ENCODE measurements at places on chromosomes 6 and 20.

GRCh38 chr20:9999645-10000044 lies 35.1 kb upstream of the ANKEF1 start:
- DNase-seq = no peak

- DNase-seq = no peak
Measured at GRCh38 chr20:61073376-61073775, 178.7 kb upstream of the CDH4 start.

- no peak for DNase-seq
Measured at GRCh38 chr20:47352332-47353238, 3.9 kb downstream of the ZMYND8 start.

GRCh38 chr20:24402188-24402587 lies 67.2 kb upstream of the SYNDIG1 start:
- DNase-seq = no peak

GRCh38 chr6:31711233-31711632 lies 3.9 kb upstream of the LY6G6D start:
- DNase-seq = no peak

DNA sequence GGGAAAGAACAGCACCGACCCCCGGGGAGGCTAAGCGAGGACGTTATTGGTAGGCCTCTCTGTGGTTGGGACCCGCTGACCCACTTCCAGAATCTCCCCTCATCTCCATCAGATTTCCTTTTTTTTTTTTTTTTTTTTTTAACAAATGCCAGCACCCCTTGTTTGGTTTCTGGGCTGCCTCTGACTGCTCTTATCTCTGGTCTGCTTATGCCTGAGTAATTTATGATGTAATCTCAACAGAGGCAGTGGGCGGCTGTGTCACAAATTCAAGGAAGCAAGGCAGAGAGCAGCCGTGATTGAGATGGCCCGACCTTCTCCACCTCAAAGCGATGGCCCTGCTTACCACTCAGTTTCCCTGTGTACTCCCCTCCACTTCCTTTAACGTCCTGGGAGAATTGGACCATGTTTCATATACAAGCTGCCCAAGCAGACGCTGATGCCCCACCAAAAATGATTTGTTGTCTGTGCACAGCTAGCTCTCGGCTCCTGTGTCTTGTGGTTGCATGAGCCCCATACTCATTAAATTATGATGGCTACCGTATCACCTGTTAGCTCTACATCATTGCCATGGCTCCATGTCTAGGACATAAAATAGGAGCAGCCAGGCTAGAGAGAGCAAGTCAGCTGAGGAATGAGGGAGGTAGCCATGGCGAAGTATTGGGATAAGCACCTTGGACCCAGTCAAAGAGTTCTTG lies 98.1 kb downstream of the ZNF217 start:
- DNase-seq = no peak

- DNase-seq = no peak
Measured at GRCh38 chr20:36236786-36237121, 476 bp downstream of the AAR2 start.

GRCh38 chr6:33028220-33028849 lies 18.9 kb upstream of the HLA-DOA start:
- DNase-seq = no peak

DNA sequence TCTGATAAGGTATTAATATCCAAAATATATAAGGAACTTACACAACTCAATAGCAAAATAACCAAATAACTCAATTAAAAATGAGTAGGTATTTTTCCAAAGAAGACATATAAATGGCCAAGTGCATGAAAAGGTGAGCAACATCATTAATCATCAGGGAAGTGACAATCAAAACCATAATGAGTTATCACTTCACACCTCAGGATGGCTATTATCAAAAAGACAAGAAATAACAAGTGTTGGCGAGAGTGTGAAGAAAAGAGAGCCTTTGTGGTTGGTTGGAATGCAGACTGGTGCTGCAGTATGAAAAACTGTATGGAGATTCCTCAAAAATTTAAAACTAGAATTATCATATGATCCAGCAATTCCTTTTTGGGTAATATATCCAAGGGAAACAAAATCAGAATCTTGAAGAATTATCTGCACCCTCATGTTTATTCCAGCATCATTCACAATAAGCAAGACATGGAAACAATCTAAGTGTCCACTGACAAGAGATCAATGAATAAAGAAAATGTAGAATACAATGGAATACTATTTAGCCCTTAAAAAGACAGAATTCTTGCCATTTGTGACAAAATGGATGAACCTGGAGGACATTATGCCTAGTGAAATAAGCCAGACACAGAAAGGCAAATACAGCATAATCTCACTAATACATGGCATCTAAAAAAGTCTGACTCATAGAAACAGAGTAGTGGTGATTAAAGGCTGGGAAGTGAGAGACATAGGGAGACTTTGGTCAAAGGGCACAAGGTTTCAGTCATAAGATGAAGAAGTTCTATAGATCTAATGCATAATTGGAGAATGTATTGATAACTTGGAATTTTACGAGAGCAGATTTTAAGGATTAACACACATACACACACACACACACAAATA lies 175.6 kb downstream of the FOXA2 start:
- no peak for DNase-seq

- no peak for DNase-seq
Measured at GRCh38 chr6:9085054-9085708, 649.8 kb upstream of the SLC35B3 start.

GRCh38 chr6:44008821-44009370 lies 118.4 kb downstream of the MRPL14 start:
- no peak for DNase-seq

DNA sequence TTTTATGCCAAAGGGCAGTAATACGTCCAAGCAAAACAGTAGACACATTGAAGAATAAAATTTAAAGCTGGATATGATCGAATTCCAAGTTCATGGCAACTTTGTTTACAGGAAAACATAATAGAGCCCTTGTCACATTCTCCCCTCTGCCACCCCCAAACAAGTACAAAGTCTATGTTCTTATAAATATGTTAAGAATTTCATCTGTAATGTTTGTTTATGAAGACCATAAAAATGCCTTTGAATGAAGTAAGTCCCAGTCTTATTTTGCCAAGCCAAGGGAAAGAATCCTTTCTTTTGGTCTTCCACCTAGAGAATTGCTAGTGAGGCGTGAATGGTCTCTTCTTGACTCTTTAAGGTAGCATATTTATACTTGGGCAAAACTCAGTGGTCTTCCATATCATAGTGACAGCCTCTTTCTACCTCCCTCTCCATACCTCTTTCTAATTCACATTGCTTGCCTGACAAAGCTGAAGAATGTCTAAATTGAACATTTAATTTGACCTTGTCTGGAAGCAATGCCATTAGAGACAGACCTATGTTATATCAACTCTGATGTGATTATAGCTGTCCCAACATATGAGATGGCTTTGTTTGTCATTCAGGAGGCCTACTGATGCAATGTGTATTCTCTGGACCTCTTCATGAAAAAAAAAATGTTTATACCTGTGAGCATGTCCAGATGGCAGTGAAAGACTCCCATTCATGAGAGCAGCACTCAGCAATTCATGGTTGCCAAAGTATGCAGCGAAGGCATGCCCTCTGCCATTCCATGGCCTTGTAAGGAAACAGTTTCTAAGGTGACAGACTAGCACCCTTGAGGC lies 70.6 kb upstream of the CCN2 start:
- DNase-seq = no peak

GRCh38 chr6:147547369-147547902 lies 38.9 kb downstream of the SAMD5 start:
- no peak for DNase-seq

GRCh38 chr6:7433121-7433617 lies 43.6 kb downstream of the RIOK1 start:
- no peak for DNase-seq

GRCh38 chr6:34189806-34190503 lies 44.1 kb upstream of the GRM4 start:
- DNase-seq = no peak

DNA sequence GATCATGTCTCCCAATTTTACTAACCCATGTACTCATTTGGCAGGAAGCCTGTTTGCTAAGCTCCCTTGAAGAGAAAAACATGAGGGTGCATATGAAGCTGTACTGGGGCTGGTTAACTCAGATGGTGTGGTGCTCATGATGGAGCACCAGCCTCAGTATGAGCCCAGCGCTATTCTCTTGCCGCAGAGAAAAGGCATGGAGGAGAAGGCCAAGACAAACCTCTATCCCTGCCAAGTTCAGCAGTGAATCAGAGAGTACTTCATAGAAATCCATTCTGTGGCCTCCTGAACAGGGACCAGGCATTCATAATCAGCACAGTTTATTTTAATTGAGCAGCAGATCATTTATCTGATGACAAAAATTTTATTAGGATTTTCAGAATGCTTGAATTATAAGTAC lies 398.1 kb downstream of the LMBRD1 start:
- no peak for DNase-seq

- no peak for DNase-seq
Measured at GRCh38 chr20:2745060-2745910, 52.7 kb downstream of the EBF4 start.

DNA sequence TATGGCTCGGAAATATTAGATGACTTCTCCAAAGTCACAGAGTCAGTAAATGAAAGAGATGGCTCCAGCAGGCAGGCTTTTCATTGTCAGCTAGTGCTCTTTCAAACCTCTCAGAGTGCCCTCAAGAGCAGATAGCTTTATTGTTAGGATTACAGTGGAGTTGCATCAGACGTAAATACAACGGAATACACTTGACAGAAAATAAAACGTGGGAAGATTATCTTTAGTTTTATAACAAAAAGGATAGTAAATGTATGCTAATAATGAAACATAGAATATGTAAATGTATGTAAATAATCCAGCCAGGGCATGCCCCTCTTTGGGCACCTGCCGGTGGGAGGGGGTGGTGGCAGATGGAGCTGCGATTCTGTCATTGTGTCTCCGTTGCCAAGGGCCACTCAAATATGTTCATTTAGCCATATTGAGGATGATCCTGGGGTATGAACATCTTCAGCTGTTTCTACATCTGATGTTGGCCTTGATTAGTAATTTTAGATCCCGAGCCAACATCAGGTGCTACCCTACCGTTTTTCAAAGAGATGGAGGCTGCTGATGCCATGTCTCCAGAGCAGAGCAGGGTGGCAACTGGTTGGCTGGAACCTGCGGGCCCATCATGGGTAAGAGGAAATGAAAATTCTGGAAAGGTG lies 358.3 kb upstream of the SULF2 start:
- DNase-seq = no peak

DNA sequence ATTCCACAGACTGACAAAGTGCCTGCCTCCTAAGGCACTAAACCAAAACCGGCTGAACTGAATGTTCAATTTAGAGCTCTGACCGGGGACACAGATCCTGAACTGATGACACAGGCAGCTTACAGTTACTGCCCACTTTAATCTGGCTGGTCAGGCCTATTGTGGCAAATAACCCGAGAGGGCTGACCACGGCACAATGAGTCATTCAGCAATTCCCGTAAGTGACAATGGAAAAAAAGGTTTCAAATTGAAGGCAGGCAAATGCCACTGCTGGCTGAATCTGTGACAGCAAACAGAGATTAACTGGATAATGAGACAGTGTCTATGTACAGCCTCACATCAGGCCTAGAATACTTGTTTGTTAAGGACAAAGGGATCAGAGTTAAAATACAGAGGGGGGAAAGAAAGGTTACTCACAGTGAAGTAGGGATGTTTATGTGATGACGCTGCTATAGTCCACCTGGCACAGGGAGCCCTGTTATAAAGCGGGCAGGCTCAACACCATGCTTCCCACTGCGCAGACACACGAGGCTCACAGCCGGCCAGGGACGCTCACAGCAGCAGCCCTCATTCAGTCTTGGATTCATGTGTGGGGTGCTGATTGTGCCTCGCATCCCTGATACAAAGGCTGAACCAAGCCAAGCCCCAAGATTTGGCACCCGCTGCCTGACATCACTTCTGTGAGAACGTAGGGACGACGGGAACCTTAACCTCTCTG lies 54.4 kb downstream of the RTN4IP1 start:
- no peak for DNase-seq

Data from activated CD4-positive, CD25-positive, alpha-beta regulatory T cell (primary cell).